ENCODE measurements at places on chromosomes 11 and 22. TPM values are rescaled to one million over a fixed set of nuclear protein-coding genes. Genes with fewer than 3 reads are reported as not detected.

DNA sequence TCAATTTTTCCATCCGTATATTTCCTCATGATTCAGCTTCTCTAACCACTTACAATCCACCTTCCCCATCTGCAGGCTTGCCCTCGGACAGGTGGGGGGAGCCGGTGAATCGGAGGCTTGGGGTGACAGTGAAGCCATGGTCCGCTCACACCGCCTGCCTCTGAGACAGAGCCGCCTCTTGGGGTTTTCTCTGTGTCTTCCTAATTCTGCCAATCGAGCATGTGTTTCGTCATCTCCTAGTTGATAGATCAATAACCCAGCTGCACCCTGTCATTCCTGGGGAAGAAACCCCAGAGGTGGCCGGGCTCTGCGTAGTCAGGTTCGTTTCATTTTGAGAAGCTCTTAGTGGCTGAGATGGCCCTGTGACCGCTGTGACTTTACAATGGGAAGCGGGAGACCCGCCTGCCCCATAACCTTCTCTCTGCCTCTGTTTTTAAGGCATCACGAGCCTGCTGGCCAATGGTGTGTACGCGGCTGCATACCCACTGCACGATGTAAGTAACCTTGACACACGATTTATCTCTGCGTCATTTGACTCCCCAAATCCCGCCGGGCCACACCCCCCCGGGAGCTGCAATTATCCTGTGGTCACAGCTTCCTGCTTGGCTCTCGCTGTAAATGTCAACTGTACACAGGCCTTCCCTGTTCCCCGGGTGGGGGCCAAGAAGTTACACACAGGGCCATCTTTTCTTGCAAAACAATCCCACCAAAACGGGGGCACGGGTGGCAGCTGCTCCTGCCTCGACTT is 33.3 kb downstream of the ANO1 start:
- no peak overlapping the region for H3K4me3 ChIP-seq
- H3K27ac ChIP-seq: peak overlapping the region; percentile 22
- no peak for DNase-seq
- H3K36me3 ChIP-seq: no peaks in the 10 kb centered on the region
- peaks cover 9% of the 10 kb centered on the region for H3K4me1 ChIP-seq
- H3K27me3 ChIP-seq: peaks cover 3% of the 10 kb centered on the region

- no peak overlapping the region for H3K27ac ChIP-seq
- H3K36me3 ChIP-seq: peaks cover 4% of the 10 kb centered on the region
- H3K4me1 ChIP-seq: no peaks in the 10 kb centered on the region
Observed at GRCh38 chr11:72353861-72354260, 80.5 kb downstream of the CLPB start.

DNA sequence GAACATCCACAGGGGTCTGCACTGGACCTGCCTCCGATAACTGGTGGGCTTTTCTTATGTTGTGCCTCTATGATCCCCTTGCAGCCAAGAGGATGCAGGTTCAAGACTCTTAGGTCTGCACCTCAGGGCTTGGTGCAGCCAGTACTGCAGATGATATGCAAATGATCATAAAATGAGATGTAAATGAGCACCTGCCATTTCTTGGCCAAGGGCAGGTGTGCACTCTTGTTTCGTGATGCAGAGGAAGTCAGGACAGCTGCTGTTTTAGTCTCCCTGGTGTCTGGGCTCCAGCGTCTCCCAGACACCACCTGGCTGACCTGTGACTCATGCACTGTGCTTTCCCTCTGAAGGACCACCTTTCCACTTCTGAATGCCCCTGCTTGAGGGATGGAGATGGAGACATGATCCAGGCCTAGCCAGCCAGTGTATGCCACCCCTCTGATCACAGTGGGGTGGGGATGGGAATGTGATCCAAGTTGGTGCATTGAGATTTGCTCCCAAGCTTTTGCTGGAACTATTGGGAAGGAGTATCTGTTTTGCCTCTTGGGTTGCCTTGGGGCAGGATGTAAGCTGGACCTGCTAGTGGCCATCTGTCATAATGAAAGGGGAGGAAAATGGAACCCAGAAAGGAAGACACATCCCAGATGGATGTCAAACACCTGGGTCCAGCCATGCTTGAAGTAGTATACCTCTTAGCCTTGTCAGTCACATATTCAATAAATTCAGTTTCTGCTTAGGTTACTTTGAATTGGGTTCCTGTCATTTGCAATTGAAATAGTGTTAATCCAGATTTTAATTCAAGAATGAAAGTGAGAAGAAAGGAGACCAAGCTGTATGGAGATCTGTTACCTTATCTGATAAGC is 3.3 kb upstream of the KCNJ11 start:
- no peaks in the 10 kb centered on the region for H3K36me3 ChIP-seq
- no peak for DNase-seq
- no peaks in the 10 kb centered on the region for H3K27me3 ChIP-seq
- H3K4me3 ChIP-seq: peak overlapping the region; percentile 21
- no peak overlapping the region for H3K27ac ChIP-seq

DNA sequence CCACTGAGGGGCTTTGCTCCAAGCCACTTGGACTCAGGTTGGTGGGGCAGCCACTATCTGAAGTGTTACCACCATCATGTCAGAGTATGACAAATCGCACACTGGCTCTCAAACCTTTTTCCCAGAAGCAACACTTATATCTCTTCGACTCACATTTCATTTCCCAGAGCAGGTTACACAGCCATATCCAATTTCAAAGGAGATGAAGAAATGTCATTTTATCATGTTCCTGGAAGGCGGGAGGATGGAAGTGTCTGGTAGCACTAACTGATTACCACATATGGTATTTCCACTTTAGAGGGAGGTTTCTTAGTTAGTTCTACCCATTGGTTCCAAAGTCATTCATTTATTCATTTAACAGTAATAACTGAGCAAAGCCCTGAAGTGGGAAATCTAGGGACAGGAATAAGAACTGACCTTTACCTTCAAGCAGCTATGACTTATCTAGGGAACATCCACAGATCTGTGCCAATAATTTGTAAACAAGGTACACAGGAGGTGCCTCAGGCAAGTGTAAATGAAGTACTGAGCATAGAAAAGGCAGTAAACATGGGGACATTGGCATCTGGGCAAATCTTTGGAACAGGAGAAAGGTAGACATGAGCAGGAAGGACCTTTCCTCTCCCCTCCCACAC is 54.9 kb upstream of the LRRC55 start:
- H3K4me1 ChIP-seq: peaks cover 8% of the 10 kb centered on the region
- no peak overlapping the region for H3K4me3 ChIP-seq
- H3K27me3 ChIP-seq: peaks cover 79% of the 10 kb centered on the region
- no peak for DNase-seq
- no peak overlapping the region for H3K27ac ChIP-seq

- peaks cover 13% of the 10 kb centered on the region for H3K36me3 ChIP-seq
- DNase-seq: no peak
- no peak overlapping the region for H3K4me3 ChIP-seq
- no peaks in the 10 kb centered on the region for H3K27me3 ChIP-seq
Observed at GRCh38 chr22:29049655-29050263, 11.9 kb downstream of the C22orf31 start.

- H3K4me1 ChIP-seq: peaks cover 41% of the 10 kb centered on the region
- no peaks in the 10 kb centered on the region for H3K36me3 ChIP-seq
- no peak for DNase-seq
- H3K27ac ChIP-seq: no peak overlapping the region
Observed at GRCh38 chr11:10309163-10310093, 4.6 kb downstream of the ADM start.

DNA sequence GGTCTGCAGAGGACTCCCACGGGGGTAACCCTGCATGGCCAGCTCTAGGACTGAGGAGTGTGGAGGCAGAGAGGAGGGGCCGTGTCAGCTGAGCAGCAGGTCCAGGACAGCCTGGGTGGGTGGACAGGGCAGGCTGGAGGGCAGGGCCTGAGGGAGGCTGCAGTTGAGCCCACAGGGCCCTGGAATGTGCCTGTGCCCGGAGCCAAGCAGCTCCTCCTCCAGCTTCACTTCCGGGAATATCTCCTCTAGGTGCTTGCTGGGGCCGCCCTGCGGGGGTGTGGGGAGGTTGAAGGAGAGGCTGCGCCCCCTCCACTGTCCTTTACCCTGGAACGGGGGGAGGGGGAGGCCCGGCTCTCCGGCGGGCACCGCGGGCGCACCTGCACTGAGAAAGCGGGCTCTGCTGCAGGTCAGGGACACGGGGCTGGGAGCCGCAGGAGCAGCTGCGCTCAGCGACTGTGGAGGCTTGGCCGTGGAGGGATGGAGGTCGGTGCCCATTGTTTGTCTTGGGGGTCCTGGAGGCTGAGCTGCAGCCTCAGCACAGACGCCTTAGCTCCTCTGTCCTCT is 1293.2 kb downstream of the BRD1 start:
- no peaks in the 10 kb centered on the region for H3K27me3 ChIP-seq
- no peaks in the 10 kb centered on the region for H3K36me3 ChIP-seq
- H3K4me3 ChIP-seq: no peak overlapping the region
- H3K27ac ChIP-seq: no peak overlapping the region
- DNase-seq: no peak
- H3K4me1 ChIP-seq: no peaks in the 10 kb centered on the region

- H3K4me3 ChIP-seq: no peak overlapping the region
- H3K27ac ChIP-seq: no peak overlapping the region
- no peaks in the 10 kb centered on the region for H3K4me1 ChIP-seq
- no peaks in the 10 kb centered on the region for H3K36me3 ChIP-seq
- H3K27me3 ChIP-seq: peaks cover 18% of the 10 kb centered on the region
Observed at GRCh38 chr11:112624431-112624830, 336.8 kb upstream of the NCAM1 start.

GRCh38 chr11:58770627-58771457 is 39.1 kb upstream of the GLYAT start:
- H3K27me3 ChIP-seq: peaks cover 12% of the 10 kb centered on the region
- no peak overlapping the region for H3K27ac ChIP-seq
- peaks cover 6% of the 10 kb centered on the region for H3K4me1 ChIP-seq
- no peak for DNase-seq

- peaks cover 7% of the 10 kb centered on the region for H3K4me1 ChIP-seq
- no peaks in the 10 kb centered on the region for H3K36me3 ChIP-seq
- DNase-seq: no peak
- no peaks in the 10 kb centered on the region for H3K27me3 ChIP-seq
- no peak overlapping the region for H3K4me3 ChIP-seq
Observed at GRCh38 chr22:28029956-28030355, 110.9 kb upstream of the PITPNB start.

DNA sequence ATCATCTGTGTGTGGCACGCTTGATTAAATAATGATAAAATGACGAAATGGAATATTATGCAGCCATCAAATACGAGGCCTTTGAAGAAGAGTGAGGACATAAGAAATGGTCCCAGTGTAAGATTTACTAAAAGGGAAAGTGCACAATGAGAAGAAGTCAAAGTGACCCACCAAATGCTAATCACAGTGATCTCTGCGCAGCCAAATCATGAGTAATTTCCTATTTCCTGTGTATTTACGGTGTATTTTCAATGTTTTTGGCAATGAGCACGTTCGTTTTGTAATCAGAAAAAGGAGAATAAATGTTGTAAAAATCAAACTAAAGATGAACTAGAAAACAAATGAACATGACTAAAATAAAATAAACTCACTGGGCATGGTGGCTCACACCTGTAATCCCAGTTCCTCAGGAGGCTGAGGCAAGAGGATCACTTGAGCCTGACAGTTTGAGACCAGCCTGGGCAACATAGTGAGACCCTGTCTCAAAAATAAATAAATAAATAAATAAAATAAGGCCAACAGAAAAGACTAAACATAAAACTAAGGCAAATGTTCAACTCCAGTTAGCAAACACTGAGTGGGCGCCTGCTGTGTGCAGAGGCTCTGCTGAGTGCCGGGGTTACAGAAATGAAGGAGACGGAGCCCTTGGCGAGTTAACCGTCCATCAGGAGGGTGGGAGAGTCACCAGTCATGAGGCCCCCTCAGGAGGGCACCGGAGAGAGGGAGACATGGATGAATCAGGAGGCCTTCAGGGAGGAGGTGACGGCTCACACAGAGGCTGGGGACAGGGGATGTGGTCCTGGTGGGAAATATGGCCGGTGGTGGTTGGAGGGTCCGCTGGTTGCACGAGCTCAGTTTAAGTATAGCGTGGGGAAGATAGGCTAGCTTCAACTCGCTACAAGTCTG is 26.0 kb upstream of the CBX7 start:
- peaks cover 45% of the 10 kb centered on the region for H3K4me1 ChIP-seq
- peak overlapping the region; percentile 79 for H3K27ac ChIP-seq

DNA sequence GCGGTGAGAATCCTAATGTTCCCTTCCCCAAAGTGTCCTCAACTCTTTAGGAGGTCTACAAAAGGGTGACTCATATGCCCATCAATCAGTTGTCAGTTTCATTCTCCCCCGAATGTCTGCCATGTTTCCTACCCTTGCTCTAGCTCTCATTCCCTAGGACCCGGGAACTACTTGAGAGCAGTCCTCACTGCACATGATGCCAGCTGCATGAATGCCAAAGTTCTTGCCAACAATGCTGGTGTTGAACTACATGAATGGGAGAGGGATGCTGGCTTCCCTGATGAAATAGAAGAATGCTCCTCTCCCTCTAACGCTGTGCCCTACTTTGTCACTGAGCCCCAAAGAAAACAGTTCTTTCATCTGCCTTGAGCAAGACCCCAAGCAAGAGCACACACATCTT is 12.5 kb upstream of the FSHB start:
- no peak for DNase-seq
- H3K4me3 ChIP-seq: no peak overlapping the region
- H3K27ac ChIP-seq: no peak overlapping the region

DNA sequence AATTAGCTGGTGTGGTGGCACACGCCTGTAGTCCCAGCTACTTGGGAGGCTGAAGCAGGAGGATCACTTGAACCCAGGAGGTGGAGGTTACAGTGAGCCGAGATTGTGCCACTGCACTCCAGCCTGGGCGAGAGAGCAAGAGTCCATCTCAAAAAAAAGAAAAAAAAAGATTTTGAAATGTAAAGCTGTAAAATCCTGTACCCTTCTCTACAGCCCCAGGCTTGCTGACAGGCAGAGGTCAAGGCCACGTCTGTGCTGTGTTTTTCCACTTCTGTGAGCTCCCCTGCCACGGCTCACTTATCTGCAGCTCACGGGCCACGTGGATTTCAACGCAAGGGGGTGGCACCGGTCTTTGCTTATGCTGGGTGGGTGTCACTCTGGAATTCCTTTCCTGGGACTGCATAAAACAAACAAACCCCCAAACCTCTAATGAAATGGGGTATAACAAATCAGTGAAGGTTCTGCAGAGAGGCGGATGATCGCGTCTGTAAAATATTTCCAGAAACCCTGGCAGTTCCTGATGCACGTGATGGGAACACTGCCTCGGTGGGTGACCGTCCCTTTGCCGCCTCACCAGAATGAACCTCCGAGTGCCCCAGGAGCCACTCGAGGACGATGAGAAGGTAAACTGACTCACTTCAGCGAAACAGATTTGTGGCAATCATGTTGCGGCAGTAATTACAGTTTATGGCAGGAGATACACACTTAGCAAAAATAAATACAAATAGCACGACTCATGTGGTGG is 44.0 kb upstream of the ATXN10 start:
- no peak overlapping the region for H3K4me3 ChIP-seq
- H3K4me1 ChIP-seq: peaks cover 3% of the 10 kb centered on the region
- no peak overlapping the region for H3K27ac ChIP-seq
- no peaks in the 10 kb centered on the region for H3K36me3 ChIP-seq
- DNase-seq: no peak
- peaks cover 10% of the 10 kb centered on the region for H3K27me3 ChIP-seq

The SPI1 gene
- total RNA-seq: 4.7 TPM

The NXPE2 gene
- total RNA-seq: not detected

The UPB1 gene
- 0.85 TPM for total RNA-seq

The TUBA8 gene
- total RNA-seq: 3.9 TPM

The DGAT2 gene
- total RNA-seq: 0.57 TPM

Data from naive thymus-derived CD8-positive, alpha-beta T cell (primary cell).